ENCODE measurements at places on chromosomes 3 and 15.

DNA sequence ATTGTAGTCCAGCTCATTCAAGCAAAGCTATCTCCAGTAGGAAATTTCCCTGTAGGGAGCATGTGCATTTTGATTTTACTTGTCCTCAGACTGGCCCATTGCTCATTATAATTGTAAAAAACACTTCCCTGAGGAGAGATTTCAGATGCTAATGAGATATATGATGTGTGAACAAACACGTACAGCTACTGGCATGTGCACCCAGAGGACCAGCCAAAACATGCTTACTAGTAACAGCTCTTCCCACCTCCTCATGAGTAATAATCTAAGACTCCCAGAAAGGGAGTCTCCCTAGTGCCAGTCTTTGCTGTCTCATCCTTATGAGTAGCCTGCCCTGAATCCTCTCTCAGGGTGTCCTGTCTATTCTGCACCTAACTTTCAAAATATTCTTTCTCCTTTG lies 43.4 kb downstream of the FBXO22 start:
- no peak for DNase-seq

DNA sequence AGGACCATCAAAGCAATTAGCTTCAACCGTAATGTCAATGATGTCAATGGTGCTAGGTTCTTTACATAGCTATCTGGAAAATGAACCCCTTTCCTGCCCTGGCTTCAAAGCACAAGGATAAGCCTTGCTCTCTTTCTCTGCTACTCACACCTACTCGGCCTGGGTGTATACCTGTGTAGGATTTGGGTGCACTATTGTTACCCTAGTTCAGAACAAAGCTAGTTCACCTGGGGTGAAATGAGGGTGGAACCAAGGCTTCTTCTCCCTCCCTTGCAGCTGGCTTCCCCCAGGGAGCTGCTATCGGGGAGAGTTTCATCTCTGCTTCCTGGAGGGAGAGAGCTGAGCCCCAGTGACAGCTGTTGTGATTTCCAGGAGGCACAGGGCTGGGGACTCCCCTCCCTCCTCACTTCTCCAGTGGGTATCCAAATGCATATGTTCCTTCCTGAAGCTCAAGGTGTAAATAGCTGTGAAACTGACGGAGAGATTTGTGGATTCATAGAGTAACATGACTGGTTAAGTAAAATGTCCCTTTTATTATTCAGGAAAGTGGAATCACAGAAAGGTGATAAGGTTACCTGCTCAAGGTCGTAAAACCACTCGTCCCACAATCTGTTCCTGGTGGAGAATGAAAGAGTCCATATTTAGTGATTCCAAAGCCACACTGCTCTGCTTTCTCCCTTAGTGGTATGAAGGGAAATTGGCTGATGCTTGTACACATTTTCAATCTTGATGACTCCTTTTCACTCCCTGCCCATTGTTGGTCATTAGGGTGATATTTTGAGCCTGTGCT lies 11.8 kb upstream of the C3orf70 start:
- no peak for DNase-seq

DNA sequence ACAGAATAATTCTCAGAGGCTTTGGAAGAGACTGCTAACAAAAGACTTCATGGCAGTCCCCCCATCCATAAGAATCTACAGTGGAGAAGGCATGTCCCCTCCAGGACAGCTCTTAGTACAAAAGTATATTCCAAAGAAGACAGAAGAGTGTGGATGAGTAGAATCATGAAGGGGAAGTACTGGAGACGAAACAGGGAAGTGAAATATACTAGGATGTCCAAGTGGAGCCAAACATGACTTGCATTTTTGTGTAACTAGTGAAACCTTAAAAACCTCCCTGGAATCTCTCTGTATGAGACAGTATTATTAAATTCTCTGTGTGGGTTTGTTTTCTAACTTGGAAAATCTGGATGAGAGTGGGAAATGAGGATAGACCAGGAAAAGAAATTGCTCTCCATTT lies 312.4 kb downstream of the RSL24D1 start:
- no peak for DNase-seq

DNA sequence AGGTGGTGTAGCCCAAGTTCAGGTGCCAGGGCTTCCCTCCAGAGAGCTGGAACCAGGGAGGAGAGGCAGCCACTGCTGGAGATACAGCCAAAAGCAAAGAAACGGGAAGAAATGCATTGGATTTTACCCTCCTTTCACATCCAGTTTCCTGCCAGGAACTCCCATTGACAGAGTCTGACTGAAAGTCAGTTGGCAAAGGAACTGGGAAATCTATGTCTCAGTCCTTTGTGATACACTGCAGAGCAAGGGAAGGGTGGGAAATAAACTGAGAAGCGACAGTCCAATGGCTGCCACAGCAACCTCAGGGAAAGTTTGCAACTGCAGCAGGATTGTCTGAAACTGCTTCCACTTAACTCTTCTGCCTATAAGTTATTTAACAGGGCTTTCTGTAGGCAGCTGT lies 142.6 kb downstream of the SATB1 start:
- DNase-seq, result no peak

DNA sequence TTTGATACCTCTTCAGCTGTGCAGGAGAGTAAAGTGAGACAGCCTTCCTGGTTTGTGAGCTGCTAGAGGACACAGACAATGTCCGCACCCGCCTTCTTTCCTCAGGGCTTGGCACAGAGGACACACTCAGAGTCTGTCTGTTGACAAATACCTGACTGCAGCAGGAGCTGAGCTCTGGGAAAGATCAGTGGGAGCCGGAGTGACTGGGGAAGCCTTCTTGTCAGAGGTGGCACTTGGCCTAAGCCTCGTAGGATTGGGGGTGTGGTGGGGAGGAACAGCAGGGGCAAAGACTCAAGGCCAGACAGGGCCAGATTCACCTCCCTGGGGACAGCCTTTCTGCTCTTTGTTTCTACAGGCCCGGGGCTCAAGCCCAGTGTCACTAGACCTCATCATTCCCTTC lies 3.3 kb upstream of the IL17RC start:
- DNase-seq, result no peak

- DNase-seq, result no peak
These were observed 330.6 kb upstream of the TLE3 start for GRCh38 chr15:70428211-70428822.

DNA sequence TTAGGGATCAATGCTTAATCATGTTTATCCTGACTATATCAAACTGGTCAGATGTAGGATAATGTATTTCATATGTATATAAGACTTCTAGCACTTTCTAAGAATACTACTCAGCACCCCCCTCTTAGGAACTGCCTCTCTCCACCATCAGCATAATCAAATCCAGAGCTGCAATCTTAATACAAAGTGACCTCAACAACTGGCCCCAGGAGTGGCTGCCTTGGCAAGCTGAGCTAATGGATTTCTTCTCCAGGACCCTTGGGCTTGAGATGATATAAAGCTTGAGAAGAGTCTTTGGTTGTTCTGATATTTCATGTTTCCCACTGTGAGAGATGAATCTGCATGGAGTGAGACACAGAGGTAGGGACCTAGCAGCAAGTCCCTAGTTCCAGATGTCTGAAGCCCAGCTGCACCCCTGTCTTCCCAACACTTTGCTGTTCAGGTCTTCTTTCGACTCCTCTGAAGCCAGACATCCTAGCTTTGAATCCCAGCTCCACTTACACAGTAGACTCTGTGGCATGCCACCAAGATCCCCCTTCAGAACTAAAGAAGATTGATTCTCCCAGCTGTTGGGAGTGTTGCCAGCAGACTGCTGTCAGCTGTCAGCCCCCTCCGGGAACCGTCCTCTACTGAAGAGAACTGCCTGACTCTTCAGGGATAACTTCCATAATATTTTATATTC lies 309.3 kb upstream of the UBE2E2 start:
- no peak for DNase-seq

GRCh38 chr3:157330206-157330605 lies 106.4 kb upstream of the PTX3 start:
- DNase-seq, result no peak

DNA sequence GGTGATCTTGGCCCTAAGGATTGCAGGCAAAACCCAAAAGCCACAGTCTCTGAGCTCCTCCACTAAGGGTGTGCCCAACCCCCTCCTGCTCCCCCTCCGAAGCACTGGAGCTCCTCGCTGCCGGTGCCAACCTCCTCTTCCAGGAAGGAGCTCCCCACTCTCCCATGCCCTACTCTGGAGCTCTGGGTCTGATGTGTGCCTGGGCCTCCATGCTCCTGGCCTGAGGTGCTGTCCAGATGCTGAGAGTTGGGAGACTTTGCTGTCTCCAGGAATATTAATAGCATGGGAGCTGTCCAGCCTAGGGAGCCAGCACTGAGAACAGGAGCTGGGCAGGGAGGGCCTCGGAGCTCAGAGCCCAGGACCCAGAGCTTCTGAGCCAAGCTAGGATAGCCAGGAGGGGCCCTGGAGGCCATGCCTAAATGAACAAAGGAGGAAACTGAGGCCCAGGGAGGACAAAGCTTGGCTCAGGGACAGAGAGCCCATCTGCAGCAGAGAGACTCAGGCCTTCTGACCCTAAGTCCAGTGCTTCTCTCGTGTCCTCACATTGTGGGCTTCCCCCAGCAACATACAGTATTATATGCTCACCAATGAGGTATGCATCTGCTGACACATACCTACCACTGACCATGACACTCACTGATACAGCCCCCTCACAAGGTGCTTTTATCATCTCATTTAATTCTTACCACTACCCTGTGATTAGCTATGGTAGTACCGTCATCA lies 36.9 kb upstream of the HERC1 start:
- peak; percentile 84 for DNase-seq

GRCh38 chr15:45225506-45226273 lies 26.3 kb upstream of the SLC28A2 start:
- no peak for DNase-seq

GRCh38 chr15:60208709-60209108 lies 189.1 kb downstream of the ANXA2 start:
- no peak for DNase-seq

DNA sequence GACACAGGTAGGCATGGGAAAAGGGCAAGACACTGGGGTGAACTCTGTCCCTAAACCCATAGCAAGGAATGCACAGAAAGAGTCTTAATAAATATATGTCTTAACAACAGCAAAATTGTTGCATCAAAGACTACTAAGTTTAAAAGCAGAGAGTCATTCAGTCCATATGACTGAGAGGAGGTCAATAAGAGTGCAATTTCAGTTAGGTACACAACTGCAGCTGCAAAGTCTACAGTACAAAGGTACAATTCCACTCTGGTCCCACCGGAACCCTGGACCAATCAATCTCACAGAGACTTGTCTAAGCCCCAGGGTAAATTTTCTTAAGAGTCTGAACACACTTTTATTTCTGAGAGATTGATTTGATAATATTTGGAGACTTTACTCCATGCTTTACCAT lies 6.9 kb downstream of the CP start:
- DNase-seq, result no peak

GRCh38 chr3:8482960-8483665 lies 18.5 kb upstream of the LMCD1 start:
- no peak for DNase-seq

- no peak for DNase-seq
These were observed 74.7 kb downstream of the CRYBG3 start for GRCh38 chr3:97896547-97896946.

DNA sequence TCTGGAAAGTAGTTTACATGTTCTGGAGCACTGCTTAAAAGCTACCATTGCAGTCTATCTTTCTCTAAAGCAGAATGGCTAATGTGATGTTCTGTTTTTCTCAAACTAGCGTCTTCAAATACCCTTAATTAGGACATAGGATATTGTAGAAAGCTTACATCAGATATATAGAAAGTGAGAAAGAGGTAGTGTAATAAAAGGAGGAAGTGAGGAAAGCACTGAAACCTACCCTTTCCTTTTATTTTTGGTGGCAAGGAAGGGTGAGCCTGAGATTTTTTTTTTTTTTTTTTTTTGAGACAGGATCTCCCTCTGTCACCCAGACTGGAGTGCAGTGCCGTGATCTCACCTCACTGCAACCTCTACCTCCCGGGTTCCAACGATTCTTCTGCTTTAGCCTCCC lies 9.4 kb downstream of the SENP2 start:
- DNase-seq, result no peak

DNA sequence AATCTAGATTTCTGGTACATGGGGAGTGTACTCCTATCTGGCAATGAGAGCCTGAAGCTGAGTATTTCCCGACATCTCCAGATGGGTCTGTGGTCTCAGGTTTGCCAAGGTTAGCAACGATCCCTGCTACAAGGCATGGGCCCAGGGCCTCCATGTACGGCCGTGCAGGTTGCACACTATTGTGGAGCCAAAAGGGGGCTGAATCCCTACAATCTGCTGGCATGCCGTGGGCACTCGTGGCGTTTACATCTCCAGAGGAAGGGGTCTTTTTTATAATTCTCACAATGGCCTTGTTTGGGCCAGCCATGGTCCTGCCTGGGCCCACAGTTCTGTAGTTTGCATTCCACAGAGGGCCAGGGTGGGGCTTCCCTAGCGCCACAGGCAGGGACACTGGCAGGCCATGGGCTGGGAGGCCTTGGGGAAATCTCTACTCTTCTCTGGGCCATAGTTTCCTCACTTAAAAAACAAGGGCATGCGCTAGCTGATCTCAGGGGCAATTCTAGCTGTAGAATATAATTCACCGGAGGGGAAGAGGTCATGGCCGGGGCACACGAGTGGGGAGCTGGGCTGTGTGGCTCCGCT lies 68.9 kb upstream of the TLE3 start:
- no peak for DNase-seq

DNA sequence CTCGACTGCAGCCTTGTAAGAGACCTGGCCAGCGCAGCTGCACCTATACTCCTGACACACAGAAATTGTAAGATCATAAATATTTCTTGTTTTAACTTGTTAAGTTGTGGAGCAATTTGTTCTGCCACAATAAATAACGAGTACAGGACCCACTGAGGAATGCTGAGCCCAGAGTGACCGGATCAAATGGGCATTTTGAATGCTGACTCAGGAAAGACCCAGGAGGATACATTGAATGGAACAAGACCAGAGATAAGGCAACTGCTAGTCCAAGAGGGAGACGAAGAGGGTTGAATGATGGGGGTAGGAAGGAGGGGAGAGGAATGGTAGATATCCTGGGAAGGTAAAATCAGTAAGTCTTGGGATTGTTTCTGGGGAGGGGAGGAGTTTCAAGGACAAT lies 8.9 kb upstream of the C3orf70 start:
- no peak for DNase-seq

DNA sequence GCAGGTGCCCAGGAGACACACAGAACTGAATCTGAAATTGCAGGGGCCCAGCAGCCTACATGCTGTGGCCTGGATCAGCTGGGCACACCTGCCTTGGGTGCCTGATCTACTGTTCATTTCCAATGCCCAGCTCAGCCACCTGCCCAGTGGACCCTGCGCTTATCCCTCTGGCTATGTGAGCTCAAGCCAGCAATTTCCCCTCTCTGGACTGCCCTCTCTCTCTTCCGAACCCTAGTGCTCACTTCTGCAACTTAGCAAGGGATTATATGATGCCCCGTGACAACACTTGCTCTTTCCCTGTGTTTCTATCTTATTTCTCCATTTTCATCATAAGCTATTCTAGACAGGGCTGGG lies 276.0 kb downstream of the UACA start:
- no peak for DNase-seq

GRCh38 chr3:107468782-107469181 lies 54.0 kb upstream of the BBX start:
- no peak for DNase-seq

- DNase-seq, result no peak
These were observed 49.8 kb upstream of the ARL8B start for GRCh38 chr3:5072100-5072816.

Measured in right renal pelvis (tissue), 4 donors.